ENCODE measurements at places on chromosomes 16 and 17. TPM values are rescaled to one million over a fixed set of nuclear protein-coding genes. Genes with fewer than 3 reads are reported as not detected.

- no peak for DNase-seq
Observed at GRCh38 chr17:33435721-33436301, 142.7 kb upstream of the ASIC2 start.

GRCh38 chr16:70738083-70738977 lies 52.5 kb upstream of the MTSS2 start:
- peak; percentile 93 for DNase-seq

DNA sequence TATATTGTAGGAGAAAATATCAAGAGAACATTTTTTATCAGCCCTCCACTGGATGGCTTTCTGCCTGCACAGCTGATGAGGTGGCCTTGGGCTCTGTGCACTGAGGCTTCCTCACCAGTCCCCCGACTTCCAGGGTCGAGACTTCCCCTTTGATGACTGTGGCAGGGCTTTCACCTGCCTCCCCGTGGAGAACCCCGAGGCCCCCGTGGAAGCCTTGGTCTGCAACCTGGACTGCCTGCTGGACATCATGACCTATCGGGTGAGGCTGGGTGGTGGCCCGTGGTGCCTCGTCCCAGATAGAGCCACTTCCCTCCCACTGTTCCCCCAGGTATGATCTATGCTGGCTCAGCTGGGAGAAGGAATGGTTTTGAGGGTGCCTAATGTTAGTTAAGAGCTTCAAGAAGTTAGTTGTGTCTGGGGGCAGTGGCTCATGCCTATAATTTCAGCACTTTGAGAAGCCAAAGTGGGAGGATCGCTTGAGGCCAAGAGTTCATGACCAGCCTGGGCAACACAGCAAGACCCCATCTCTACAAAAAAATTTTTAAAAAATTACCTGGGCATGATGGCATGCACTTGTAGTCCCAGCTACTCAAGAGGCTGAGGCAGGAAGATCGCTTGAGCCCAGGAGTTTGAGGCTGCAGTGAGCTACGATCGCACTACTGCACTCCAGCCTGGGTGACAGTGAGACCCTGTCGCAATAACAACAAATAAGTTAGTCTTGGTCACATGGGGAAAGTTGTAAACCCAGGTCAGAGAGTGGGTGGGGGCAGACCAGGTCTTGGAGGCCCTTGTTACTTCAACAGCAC lies 11.8 kb downstream of the FCSK start:
- DNase-seq: no peak

- DNase-seq: no peak
Observed at GRCh38 chr17:36727577-36727976, 126.2 kb downstream of the MRM1 start.

GRCh38 chr17:6435051-6435450 lies at the start of gene AIPL1:
TSS of gene AIPL1 (minus strand) at chr17:6435121. CDS start at chr17:6435104, 17 bp downstream.
- no peak for DNase-seq

GRCh38 chr17:42112552-42113176 lies at the start of gene DHX58:
TSS of gene DHX58 (minus strand) at chr17:42112714. CDS start at chr17:42111892, 822 bp downstream.
- DNase-seq: peak; percentile 70

GRCh38 chr17:66330646-66331037 lies 28.2 kb downstream of the PRKCA start:
- no peak for DNase-seq

GRCh38 chr16:69820926-69821541 lies 58.9 kb downstream of the WWP2 start:
- no peak for DNase-seq

DNA sequence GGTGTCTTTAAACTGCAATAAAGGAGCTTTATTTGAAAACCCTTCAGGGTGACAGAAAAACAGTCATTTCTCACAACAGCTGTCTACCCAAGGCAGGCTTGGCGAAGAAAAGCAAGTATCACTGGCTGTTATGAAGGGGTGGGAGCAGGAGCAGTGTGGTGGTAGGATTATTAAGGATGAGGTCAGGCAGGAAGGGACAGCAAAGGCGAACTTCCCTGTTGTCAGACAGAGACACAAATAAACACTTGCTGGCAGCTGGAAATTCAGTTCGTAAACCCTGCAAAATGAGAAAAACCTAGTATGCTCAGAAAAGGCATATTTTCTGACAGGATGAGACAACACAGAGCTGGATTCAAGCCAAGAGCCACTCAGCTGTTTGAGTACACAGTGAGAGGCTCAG lies 416.3 kb upstream of the CDH5 start:
- no peak for DNase-seq

DNA sequence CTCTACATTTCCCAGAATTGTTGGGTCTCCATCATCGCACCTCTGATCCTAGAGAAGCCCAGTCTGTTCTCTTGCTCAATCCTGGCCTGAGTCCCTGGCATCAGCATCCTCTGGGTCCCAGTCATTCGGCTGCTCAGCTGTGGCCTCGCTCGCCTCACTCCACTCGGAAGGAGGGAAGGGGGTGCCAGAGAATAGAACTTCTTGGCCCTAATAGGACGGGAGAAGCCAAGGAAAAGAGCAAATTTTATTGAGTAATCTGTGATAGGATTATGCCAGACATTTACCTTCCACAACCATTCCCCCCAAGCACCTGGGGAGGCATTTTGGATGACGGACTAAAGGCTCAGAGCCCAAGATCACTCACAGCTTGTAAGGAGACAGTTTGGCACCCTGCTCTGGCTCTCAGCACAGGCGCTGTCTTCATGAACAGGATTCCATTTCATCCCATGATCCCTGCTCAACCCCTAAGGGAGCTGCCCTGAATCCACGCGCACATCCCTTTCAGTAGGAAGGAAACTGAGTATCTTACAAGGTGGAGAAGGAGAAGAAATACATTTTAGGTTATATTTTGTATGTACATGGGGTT lies 498 bp upstream of the CLEC10A start:
- DNase-seq: peak; percentile 67

DNA sequence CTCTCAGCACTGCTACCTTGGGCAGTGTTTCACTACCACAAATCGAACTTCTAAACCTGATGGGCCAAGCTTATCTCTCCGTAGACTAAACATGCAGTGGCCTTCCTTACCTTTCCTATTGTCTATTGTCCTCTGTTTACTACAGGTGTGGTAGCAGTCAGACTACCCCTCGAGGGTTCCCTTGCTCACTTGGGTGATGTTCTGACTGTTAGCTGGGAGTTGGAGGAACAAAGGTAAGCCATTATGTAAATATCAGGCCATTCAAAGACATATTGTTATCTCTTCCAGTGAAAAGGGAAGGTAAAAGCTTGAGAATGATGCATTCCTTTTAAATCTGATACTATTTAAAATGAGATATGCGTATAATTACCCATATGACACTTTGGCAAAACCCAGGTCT lies 828.3 kb upstream of the EEF2KMT start:
- no peak for DNase-seq

- no peak for DNase-seq
Observed at GRCh38 chr16:6068063-6068462, 970.5 kb upstream of the EEF2KMT start.

DNA sequence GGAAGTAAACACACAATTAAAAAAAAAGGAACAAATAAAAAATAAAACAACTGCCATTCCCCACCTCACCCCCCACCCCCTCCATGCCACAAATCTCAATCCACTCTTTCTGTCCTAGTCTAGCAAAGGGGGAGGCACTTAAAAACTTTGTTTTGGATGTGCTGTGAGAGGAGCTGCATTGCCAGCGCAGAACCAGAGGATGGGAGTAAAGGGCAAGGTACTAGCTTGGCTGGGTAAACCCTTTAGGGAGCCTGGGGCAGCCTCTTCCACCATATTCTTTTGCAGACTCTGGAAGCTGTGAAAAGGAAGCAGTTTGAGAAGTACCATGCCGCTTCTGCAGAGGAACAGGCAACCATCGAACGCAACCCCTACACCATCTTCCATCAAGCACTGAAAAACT lies 1.4 kb downstream of the MRPS7 start:
- DNase-seq: no peak

GRCh38 chr16:27628241-27628942 lies 78.4 kb downstream of the KATNIP start:
- DNase-seq: no peak

DNA sequence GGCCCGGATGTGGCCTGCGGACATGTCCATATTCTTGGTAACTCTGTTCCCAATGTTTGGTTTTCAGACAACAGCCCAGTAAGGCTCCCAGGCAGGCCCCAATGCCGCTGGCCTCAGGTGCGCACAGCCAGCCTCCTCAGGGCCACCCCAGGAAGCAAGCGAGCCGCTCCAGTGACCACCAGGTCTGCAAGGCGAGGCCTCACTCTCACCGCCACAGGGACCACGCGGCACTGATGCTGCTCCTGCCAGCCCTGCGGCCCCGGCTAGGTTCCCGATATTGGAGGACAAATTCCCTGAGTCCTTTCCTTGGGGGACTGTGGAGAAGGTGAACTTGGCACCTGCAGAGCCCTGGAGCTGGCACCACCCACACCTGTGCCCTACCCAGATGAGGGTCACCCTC lies 19.0 kb downstream of the PDIA2 start:
- DNase-seq: no peak

DNA sequence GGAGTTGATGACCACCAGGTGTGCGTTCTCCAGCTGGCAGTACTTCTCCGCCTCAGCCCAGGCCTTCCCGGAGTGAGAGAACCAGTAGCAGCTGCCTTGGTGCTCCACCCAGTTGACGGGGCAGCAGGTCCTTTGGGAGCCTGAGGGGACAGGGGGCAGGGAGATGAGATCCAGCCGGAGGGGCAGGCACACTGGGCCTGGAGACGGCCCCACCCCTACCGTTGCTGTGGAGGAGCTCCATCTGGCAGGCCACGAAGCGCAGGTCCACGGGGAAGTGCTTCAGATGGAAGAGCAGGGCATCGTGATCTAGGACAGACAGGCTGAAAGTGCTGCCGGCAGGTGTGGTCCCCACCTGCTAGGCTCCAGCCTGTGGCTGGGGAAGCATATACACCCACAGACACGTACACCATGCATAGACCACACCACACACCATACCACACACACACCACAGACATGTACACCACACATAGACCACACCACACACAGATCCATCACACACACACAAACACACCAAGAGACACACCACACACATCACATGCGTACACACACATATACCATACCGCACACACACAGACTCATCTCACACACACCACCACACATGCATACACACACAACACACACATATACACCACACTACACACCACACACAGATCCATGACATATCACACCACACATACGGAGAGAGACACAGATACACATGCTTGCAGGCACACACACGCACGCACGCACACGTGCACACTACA lies 7.4 kb downstream of the ASGR2 start:
- no peak for DNase-seq

DNA sequence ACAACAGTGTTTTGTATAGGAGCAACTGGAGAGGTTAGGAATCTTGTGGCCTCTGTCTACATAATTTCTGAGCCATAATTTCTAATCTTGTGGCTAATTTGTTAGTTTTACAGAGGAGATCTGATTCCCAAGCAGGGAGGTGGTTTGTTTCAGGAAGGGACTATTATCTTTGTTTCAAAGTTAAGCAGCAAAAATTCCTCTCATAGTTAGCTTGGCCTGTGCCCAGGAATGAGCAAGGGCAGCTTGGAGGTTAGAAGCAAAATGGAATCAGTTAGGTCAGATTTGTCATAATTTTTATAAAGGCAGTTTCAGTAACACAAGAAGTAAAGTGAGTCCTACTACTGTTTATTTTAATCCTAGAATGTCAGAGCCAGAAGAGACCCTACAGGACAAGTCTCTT lies 2.0 kb upstream of the RDM1 start:
- no peak for DNase-seq

DNA sequence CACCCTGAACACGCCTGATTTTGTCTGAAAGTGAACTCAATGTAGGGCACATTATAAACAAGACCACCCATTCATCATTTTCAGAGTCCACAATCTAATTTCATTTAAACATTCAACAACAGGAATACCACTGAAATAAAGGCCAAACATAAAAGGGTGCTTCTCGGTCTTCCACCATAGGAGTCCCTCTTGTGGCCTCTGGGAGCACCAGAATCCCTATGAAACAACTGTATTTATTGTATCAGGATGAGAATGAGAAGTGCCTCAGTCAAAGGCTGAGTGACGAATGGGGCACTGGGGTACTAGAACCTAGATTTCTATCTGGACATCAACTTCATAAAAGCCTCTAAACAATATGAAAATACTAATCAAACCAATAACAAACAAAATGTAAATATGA lies 40.4 kb downstream of the NXPH3 start:
- DNase-seq: no peak

The HERPUD1 gene
- total RNA-seq: 110 TPM

The DOC2B gene
- 1.1 TPM for total RNA-seq

The PRKCB gene
- 1.1 TPM for total RNA-seq

The TXNDC11 gene
- 35.2 TPM for total RNA-seq

The CDYL2 gene
- total RNA-seq: 2.8 TPM

The MGRN1 gene
- total RNA-seq: 51.5 TPM

Measured in gastrocnemius medialis (tissue), 4 donors.